ENCODE measurements at places on chromosomes 2 and 18.

DNA sequence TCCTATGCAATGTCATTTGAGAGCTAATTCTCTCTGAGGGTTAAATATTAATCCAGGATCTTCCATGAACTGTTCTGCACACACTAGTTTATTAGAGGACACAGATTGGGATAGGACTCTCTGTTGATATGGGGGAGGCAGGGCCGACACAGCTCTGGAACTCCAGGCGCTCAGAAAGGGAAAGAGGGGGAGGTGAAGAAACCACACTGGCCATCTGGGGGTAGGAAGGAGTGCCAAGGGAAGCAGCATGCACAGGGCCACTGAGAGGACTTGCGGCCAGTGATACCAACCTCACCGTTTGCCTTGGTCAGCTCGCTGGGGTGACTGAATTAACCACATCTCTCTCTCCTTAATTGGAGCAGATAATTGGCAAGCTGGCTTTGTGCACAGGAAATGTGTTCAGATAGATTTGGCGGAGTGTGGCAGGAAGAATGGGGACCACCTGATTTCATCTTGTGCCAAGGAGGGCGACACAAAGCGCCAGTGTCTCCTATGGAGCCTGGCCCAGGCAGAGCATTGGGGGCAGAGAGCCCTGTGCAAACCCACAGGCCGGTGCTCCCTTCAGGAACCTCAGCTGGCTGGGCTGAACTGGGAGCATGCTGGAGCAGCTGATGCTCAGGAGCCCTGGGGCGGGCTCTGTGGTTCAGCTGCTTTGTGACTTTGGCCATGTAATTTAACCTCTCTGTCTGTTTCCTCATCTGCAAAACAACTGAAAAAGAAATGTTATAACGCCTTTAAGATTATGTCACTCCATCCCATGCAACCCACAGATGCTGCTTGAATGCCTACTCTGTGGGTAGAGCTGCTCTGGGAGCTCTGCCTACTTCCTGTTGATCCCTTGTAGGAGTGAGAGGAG is 114.7 kb upstream of the STON1 start:
- no peak for DNase-seq

- DNase-seq, result no peak
These were observed 42.4 kb downstream of the FAM168B start for GRCh38 chr2:131050896-131051295.

DNA sequence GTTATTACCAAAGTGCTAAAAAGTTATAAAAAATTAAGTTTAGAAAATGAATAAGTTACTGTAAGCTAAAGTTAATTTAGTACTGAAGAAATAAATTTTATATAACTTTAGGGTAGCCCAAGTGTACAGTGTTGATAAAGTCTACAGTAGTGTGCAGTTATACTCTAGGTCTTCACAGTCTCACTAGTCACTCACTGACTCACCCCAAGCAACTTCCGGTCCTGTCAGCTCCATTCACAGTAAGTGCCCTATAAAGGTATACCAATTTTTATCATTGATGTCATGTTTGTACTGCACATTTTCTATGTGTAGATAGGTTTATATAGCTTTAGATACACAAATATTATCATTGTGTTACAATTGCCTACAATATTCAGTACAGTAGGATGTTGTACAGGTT is 518.3 kb upstream of the PIK3C3 start:
- DNase-seq, result no peak

GRCh38 chr2:104462731-104463130 is 391.2 kb upstream of the POU3F3 start:
- no peak for DNase-seq

DNA sequence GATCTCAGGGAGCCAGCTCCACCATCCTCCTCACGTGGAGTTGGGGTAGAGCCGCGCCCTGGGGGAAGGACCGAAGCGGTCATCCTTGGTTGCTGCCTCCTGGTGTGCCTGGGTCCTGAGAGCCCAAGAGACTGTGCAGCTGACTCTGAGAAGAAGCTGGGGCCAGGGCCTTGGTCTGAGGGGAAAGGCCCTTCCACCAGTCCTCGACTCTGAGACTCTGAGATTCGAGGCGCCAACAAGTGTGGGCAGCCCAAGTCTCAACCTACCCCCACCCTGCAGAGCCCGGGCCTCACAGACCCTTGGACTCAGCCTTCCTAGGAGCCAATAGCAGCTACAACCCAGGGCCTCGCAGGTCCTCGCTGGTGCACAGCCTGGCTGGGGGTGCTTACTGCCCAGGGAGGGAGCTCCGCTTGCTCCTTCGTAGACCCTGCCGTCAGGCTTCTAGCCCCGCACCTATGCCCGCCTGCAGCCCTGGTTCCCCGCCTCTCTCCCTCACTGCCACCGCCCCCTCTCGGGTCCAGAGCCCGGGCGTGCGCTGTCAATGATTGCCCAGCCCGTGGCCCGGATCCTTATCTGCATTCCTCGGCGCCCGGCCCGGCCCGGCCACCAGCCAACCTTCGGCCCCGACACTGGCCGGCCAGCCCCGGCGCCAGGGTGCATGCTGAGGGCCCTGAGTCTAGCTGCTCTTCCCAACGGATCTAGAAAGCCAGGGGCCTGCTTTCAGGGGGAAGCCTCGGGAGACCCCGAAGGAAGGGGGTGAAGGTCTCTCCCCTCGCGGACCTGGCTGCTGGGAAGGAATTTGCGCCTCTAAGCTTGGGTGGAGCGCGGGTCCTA is 2.0 kb downstream of the IHH start:
- no peak for DNase-seq

DNA sequence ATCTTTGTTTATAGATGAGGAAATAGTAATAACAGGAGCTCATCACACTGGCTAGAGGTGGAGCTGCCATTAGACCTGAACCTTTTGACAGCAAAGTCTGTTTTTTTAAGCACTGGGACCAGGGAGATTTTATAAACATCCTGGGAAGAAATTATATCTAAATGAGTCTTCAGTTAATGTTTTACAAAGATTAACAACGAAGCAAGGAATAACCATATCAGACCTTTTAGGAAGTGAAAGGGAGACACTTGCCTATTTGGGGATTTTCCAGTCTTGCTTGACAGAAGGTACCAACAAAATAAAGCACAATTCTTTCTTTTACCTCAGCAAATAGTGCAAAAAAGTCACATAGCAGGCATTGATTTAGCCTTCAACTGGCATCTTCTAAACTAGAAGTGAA is 777.0 kb downstream of the CPS1 start:
- no peak for DNase-seq

- no peak for DNase-seq
These were observed 3.3 kb downstream of the SEMA4C start for GRCh38 chr2:96866586-96866985.

DNA sequence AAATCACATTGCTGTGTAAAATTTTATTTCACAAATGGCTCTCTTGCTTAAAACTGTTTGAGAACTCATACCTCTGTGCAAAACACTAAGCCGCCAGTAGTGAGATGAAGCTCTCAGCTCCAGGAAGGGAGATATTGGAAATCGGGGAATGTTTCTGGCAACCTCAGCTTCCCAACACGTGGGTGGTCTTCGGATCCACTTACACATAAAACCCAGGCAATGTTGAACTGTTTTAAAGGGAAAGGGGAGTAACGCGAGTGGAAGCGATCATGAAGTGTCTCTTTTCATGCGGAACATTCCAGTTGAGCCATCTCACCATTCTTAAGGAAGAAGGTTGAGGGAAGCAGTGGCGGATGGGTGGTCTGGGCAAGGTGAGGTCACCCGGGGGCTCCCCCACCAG is 136.8 kb downstream of the ASB1 start:
- DNase-seq, result no peak

GRCh38 chr2:135962366-135963123 is 22.9 kb downstream of the DARS1 start:
- no peak for DNase-seq

- no peak for DNase-seq
These were observed 27.5 kb downstream of the BIN1 start for GRCh38 chr2:127079358-127079920.

GRCh38 chr2:112061840-112062239 is 6.8 kb downstream of the TMEM87B start:
- no peak for DNase-seq

- no peak for DNase-seq
These were observed 115.9 kb upstream of the TANK start for GRCh38 chr2:161044095-161044865.

DNA sequence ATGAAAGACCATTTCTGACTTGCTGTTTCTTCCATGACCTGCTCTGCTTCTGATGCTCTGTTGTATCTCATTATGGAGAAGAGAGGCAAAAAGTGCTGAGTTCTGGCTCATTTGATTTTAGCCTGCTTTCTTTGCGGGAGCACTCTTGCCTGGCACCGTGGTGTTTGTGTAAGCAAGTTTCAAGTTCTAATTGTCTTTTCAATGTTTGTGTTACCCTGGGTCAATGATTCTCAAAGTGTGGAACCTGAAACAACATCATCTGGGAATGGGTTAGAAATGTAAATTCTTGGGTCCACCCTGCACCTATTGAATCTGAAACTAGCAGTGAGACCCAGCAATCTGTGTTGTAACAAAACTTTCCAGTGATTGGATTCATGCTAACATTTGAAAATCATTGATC is 85.5 kb upstream of the STON1 start:
- no peak for DNase-seq

- DNase-seq, result no peak
These were observed 73.0 kb upstream of the GRB14 start for GRCh38 chr2:164694275-164694695.

- DNase-seq, result no peak
These were observed 71.3 kb downstream of the ITGA4 start for GRCh38 chr2:181528441-181528840.

- DNase-seq, result peak; percentile 47
These were observed 16.9 kb downstream of the LCT start for GRCh38 chr2:135820003-135820618.

DNA sequence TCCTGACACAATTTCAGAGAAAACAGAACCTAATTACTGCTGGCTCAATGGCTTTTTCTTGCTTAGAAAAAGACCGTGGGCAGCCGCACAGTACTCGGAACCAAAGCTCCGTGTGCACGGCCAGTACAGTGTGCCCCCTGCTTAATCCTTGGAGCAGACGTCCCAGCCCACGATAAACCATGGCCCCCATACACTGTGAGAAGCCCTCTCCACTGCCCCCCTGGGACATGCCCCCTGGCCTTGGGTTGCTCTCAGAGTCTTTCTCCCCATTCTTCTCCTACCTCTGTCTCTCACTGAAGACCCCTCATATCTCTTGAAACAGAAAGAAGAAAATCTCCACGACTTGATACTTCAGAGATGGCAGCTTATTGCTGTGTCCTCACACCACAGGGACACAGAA is 44.0 kb downstream of the CYP26B1 start:
- no peak for DNase-seq

DNA sequence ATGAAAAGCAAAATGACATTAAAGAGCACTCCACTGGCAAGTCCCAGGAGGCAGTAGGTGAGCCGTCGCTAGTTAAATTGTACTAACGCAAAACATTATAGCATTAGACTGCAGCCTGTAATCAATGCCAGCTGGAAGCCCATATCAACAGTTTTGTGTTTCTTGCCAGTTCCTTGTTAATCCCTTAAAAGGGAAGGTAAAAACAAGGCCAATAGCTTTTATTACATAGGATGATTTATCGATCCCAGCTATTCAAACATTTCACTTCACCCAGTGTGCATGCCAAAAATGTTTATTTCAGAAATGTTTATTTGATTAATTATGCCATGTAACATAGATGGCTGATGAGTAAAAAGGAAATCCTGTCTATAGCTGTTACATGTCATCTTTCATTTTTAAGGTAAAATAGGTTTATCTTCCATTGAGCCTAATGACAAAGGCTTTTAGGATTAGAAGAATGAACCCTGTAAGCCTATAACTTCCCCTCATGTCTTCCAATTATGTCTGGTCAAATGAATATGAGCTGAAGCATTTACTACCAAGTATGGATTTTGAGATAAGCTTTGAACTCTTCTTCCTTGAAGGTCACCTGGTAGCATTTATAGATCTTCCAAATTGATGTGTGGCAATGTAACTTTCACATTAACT is 591.2 kb downstream of the RNF144A start:
- DNase-seq, result no peak

DNA sequence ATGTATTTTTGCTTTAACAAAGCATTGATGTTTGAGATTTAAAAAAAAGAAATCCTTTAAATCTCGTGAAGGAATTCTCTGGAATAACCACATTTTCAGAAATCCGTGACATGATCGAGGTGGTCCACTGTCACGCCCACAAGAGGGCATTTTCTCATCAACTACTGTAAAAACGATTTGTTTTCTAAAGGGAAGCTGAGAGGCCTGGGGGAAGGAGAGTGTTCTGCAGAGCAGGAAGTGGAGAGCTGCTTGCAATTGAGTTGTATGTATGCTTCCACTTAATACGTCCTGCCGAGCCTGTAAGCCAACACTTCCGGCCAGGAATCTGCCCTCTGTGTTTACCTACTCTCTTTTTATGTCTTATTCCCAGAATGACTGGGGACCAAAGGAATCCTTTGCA is 19.4 kb downstream of the KLHL29 start:
- DNase-seq, result no peak

DNA sequence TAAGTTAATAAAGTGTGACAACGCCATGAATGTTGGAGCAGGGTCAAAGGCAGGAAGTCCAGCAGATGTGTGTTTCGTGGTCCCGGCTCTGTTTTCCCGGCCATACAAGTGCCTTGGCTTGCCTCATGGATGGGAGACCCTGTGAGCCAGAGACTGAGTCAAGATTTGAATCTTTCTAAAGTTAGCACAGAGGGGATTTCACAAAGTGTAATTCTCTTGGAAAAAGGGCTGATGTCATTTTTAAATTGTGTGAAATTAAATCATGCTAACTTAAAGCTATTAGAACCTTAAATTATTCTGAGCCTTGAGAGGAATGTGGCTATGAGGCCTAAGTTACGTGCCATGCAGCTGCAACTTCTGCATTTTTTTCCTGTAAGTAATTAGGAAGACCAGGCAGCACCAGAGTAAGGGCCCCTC is 38.3 kb upstream of the RALBP1 start:
- no peak for DNase-seq

DNA sequence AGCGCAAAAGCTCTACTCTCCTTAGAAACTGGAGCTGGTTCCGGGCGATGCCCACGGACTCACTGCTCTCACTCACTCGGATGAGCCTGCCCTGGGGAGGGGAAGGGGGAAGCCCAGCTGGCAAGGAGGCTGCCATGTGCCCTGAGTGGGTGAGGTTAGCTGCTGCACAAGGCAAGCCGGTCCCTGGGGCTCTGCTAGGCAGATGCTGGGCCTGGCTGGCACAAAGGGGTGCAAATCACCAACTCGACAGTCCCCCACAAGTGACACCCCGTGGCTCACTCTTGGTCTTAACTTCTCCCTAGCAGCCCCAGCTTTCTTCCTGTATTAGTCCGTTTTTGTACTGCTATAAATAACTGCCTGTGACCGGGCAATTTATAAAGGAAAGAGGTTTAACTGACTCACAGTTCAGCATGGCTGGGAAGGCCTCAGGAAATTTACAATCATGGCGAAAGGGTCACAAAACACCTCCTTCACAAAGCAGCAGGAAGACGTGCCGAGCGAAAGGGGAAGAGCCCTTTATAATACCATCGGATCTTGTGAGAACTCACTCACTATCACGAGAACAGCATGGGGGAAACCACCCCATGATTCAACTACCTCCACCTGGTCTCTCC is 33.2 kb downstream of the ADCY3 start:
- DNase-seq, result no peak

DNA sequence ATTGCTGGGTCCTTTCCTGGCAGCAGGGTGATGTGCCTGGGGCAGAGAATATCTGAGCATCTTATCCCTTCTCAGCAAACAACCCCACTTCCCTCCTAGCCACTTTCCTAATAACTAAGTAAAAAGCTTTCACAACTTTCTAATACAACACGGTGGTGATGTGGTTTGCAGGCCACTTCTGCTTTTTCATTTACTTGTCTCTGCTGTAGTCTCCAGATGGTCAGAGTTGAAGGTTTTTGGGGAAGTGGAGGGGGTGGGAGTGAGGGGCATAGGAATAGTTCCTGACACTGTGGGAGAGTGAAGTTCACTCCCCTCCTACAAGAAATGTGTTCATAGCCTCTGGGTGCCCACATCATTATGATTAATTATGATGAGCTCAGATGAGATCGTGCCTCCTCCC is 11.6 kb downstream of the OXER1 start:
- DNase-seq, result no peak
